ENCODE measurements at places on chromosomes 11 and 22. TPM values are rescaled to one million over a fixed set of nuclear protein-coding genes. Genes with fewer than 3 reads are reported as not detected.

DNA sequence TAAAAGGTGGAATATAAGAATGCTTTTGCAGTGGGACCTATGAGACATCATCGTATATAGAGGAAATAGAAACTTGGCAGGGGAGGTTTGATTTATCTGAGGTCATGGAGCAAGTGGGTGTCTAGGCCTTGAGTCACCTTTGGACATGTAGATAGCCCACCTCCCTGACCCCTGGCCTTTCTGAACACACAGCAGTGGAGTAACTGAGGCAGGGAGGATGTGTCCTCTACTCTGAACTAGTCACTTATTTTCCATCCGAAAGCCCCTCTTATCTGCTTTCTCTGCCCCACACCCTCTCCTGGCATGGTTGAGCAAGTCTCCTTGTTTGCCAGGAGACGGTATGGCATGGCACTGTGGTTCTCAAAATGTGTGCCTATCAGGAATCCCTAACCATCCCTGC, 7.9 kb downstream of the CD82 start:
- no peaks in the 10 kb centered on the region for H3K27me3 ChIP-seq
- peaks cover 13% of the 10 kb centered on the region for H3K4me1 ChIP-seq
- no peak overlapping the region for H3K27ac ChIP-seq
- no peaks in the 10 kb centered on the region for H3K36me3 ChIP-seq

DNA sequence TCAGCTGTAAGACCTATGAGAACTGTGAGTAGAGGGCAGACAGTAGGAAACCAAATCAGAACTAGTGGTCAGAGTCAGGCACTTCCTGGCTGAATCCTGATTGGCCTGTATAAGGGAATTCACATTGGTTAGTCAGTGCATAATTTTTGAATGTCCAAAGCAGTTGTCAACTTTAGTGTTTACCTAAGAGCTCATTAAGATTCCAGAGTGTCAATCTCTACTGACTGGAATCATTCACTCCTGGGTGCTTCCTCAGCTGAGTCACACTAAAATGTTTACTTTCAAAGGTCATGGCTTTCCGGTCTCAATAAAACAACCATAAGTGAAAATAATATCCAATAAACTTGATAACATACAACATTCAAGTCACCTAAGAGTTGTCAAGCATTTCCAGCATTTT, 306.1 kb downstream of the C11orf87 start:
- no peaks in the 10 kb centered on the region for H3K27me3 ChIP-seq
- H3K4me1 ChIP-seq, result no peaks in the 10 kb centered on the region
- no peak for DNase-seq
- no peak overlapping the region for H3K4me3 ChIP-seq

DNA sequence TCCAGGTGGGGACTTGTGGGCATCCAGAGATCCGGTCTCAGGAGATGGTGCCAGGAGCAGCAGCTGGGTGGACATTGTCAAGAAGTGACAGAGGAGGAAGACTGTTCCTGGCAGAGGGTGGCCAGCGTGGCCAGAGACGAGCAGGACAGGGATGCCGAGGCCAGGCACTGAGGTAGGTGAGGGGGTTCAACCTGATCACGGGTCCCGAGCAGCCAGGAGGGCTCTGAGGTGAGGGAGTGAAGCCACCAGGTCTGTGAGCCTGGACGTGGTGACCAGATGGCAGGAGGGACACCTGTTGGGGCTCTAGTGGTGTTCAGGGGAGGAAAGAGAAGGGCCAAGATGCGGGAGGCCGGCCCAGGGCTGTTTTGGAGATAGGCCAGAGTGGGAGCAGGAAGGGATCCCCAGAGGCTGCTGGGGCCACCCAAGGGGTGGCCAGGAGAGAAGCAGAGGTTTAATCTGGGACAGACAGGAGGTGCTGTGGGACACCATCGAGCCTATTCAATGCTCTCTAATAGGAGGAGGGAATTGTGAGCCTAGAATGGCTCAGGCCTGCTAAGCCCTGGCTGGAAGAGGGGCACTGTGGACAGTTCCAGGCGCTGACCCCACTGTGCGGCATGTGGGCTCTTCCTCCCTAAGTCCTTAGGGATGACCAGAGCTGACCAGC, 6.3 kb downstream of the PPM1F start:
- H3K27me3 ChIP-seq, result no peaks in the 10 kb centered on the region
- H3K36me3 ChIP-seq, result peaks cover 9% of the 10 kb centered on the region
- peak overlapping the region; percentile 67 for H3K27ac ChIP-seq
- H3K4me3 ChIP-seq, result no peak overlapping the region

DNA sequence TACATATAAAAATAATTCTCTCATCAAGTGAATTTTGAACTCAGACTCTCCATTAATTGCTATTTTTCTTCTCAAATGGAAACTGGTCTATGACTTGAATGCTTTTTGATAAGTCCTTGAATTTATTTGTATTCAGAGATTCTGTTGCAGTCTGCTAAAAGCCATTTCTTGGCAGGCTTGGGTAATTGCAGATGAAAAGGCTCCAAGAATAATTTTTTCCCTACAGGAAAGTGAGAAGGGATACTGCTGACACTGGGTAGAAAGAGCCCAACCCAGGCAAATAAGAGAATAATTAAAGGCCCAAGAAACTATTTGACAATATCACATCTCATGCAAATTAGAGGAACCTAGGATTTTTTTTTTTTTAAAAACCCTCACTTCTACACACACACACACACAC, 246.5 kb upstream of the DDI1 start:
- no peak overlapping the region for H3K27ac ChIP-seq
- H3K36me3 ChIP-seq, result no peaks in the 10 kb centered on the region
- no peaks in the 10 kb centered on the region for H3K4me1 ChIP-seq
- no peaks in the 10 kb centered on the region for H3K27me3 ChIP-seq
- no peak for DNase-seq

DNA sequence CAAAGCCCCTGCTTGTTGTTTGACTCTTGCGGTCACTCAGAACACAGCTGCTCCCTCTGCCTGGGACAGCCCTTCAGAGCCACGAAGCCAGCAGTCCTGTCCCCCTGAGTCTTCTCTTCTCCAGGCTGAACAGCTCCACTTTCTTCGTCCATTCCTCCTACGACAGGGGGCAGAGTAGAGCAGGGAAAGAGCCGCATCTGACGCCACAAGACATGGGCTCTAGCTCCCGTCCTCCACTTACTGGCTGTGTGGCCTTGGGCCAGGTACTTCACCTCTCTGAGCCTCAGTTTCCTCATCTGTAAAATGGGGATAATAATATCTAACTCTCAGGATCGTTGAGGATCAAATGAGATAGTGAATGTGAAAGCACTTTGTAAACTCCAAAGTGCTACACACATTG, 29.9 kb downstream of the CHRDL2 start:
- no peak for DNase-seq
- H3K27ac ChIP-seq, result no peak overlapping the region
- H3K4me1 ChIP-seq, result peaks cover 14% of the 10 kb centered on the region
- H3K4me3 ChIP-seq, result no peak overlapping the region
- no peaks in the 10 kb centered on the region for H3K27me3 ChIP-seq

- H3K4me3 ChIP-seq, result peak overlapping the region; percentile 27
- peak; percentile 62 for DNase-seq
- H3K27me3 ChIP-seq, result no peaks in the 10 kb centered on the region
- peaks cover 28% of the 10 kb centered on the region for H3K4me1 ChIP-seq
- H3K27ac ChIP-seq, result peak overlapping the region; percentile 89
Measured at GRCh38 chr11:125165111-125165842, 726 bp downstream of the PKNOX2 start.

DNA sequence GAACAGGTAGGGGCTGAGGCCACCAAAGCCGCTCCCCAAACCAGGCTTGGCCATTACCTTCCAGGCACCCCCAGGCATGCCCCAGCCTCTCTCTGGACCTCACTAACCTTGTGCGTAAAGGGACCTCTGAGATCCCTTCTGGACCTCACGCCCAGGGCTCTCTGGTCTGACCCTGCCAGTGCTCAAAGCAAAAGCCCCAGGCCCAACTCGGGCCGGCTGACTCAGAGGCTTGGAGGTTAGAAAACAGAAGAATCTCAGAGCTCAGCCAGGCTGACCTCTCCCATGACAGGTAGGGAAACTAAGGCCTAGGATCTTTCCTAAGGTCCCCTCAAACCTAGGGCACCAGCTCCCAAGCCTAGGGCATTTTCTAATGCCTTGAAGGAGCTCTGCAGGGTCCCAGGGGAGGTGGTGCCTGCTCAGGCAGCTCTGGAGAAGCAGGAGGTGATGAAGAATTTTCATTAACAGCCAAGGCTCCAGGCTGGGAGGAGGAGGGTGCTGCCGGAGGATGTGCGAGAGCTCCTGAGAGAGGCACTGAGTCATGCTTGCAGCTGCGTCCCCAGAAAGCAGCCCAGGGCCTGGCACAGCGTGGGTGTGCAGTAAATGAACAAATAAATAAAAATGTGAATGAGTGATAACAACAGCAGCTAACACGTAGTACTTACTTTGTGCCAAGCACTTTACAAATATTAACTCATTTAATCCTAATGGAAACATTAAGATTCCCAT, 25.6 kb downstream of the ARRB1 start:
- H3K27me3 ChIP-seq, result no peaks in the 10 kb centered on the region
- no peak for DNase-seq
- no peak overlapping the region for H3K4me3 ChIP-seq
- H3K36me3 ChIP-seq, result no peaks in the 10 kb centered on the region
- peaks cover 7% of the 10 kb centered on the region for H3K4me1 ChIP-seq
- no peak overlapping the region for H3K27ac ChIP-seq

DNA sequence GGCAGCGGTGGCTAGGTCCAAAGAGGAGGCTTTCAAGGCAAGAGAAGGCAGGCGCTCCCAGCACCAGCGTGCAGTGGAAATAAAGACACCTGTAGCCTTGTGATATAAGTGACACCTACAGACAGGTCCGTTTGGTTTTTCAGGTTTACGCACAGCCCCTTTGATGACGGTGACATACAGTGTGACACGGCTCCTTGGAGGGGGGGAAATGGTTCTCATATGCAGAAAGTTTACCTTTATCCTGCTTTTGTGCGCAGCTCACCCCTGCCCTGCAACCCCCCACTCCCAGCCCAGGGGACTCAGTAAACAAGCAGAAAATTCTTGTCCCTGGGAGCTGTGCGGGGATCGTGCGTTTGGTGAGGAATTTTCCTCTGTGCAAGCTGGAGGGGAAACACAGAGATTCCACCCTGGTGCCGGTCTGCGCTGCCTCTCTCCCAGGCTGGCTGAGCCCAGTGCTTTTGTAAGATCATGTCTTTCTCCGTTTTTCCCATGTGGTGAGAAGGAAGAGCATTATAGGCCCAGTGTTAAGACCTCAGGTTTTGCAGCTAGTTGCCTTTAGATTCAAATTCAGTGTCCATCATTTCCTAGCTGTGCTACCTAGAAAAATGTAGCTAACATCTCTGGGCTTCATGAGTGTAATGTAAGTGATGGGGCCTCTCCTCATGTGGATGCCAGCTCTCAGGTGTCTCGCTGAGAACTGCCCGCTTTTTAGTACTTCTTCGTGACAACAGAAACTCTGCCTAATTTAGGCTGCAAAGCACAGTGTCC, at the start of gene ELF5:
Gene ELF5, minus strand, starts transcription at position 113 of the 768 bp plus-strand sequence. CDS start 8,045 bp downstream, outside the sequence.
- H3K36me3 ChIP-seq, result no peaks in the 10 kb centered on the region
- H3K27me3 ChIP-seq, result no peaks in the 10 kb centered on the region
- H3K27ac ChIP-seq, result no peak within 1 kb of the TSS
- H3K4me1 ChIP-seq, result no peaks in the 10 kb centered on the region
- no peak for DNase-seq
- H3K4me3 ChIP-seq, result no peak within 1 kb of the TSS

DNA sequence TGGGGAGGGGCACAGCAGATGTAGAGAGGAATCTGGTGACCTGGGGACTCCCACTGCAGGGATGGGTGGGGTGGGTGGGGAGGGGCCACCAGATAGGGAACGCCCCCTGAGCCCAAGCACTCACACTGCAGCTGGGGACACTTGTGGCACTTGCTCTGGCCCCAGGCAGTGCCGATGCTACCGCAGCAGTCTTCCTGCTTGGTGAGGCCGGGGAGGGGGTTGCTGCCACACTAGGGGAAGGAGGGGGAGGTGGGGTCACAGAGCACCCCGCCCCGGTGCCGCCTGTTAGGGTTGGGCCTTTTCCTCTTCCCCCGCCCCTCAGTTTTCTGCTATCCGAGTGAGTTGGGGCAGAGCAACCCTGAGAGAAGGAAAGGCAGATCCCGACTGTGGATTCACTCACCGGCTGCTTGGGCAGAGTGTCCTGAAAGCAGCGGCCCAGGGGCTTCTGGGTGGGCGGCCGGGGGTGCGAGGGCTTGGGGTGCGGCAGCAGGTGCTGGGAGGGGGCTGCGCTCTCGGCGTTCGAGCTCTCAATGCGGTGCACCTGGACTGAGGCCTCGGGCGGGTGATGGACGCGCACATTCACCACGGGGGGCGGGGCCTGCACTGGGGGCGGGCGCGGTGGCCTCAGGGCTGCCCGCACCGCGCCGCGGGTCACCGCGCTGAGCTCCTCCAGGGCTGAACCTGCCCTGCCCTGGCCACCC, 4.7 kb downstream of the LTBP3 start:
- no peaks in the 10 kb centered on the region for H3K36me3 ChIP-seq
- no peak overlapping the region for H3K4me3 ChIP-seq
- H3K4me1 ChIP-seq, result peaks cover 24% of the 10 kb centered on the region
- H3K27me3 ChIP-seq, result no peaks in the 10 kb centered on the region
- DNase-seq, result no peak

GRCh38 chr11:8262552-8263108, 1.0 kb downstream of the LMO1 start:
- no peaks in the 10 kb centered on the region for H3K36me3 ChIP-seq
- peaks cover 5% of the 10 kb centered on the region for H3K27me3 ChIP-seq
- no peak overlapping the region for H3K4me3 ChIP-seq
- H3K27ac ChIP-seq, result no peak overlapping the region
- DNase-seq, result peak; percentile 49

GRCh38 chr11:126317432-126317755, 13.5 kb downstream of the DCPS start:
- H3K4me3 ChIP-seq, result no peak overlapping the region
- no peak overlapping the region for H3K27ac ChIP-seq
- H3K27me3 ChIP-seq, result no peaks in the 10 kb centered on the region

- H3K36me3 ChIP-seq, result no peaks in the 10 kb centered on the region
- H3K27ac ChIP-seq, result peak overlapping the region; percentile 92
- DNase-seq, result peak; percentile 94
- H3K27me3 ChIP-seq, result no peaks in the 10 kb centered on the region
- H3K4me3 ChIP-seq, result no peak overlapping the region
Measured at GRCh38 chr22:46590334-46590733, 29.9 kb upstream of the GRAMD4 start.

GRCh38 chr11:134662629-134663360, 250.8 kb upstream of the B3GAT1 start:
- H3K4me3 ChIP-seq, result no peak overlapping the region
- no peaks in the 10 kb centered on the region for H3K36me3 ChIP-seq
- no peaks in the 10 kb centered on the region for H3K4me1 ChIP-seq
- H3K27ac ChIP-seq, result no peak overlapping the region
- no peak for DNase-seq

- peak; percentile 20 for DNase-seq
- peak overlapping the region; percentile 85 for H3K27ac ChIP-seq
- no peaks in the 10 kb centered on the region for H3K27me3 ChIP-seq
- no peak overlapping the region for H3K4me3 ChIP-seq
- no peaks in the 10 kb centered on the region for H3K36me3 ChIP-seq
- H3K4me1 ChIP-seq, result peaks cover 70% of the 10 kb centered on the region
Measured at GRCh38 chr11:7538466-7539454, 25.0 kb downstream of the PPFIBP2 start.

The GGTLC3 gene
- not detected for total RNA-seq

The RAB39A gene
- not detected for total RNA-seq

The CCDC188 gene
- total RNA-seq, result 0.39 TPM

The OR4C3 gene
- not detected for total RNA-seq

The GTF2H1 gene
- 81.4 TPM for total RNA-seq

Data from thyroid gland (tissue), 4 donors.